ENCODE measurements at places on chromosomes 4 and X.

DNA sequence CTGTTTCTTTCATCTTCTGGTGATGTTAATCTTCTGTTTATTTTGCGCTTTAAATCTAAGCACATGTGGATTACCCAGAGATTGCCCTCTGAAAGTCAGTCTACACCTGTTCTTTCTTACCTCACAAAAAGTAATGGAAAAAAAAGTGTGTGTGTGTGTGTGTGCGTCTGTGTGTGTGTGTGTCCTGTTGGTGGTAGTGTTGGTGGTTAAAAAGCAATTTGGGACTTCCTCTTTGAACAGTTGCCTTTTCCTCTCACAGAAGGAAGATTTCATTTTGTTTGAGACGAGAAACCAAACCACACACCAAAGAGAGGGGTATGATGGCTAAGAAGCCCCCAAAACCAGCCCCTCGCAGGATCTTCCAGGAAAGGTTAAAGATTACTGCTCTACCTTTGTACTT, at the start of gene STAP1:
TSS of gene STAP1 (plus strand) at position 235 of the 400 bp plus-strand sequence. CDS start at position 318, 83 bp downstream.
- DNase-seq = no peak

DNA sequence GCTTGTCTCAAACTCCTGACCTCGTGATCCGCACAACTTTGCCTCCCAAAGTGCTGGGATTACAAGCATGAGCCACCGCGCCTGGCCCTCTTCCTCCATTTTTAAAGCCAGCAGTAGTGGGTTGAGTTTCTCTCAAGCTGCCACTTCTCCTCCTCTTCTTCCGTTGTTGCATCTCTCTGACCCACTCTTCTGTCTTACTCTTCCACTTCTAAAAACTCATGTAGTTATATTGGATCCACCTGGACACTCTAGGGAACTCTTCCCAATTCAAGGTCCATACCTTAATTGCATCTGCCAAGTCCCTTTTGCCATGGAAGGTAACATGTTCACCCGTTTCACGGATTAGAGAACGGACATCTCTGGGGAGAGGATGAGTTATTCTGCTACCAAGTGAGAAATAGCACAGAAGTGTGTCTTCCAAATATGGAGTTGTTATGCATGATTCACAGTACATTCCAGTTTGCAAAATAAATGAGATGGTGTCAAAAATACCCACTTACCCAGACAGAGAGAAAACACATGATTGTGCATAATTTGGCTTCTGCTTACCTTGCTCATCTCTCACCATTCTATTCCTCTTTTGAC, 51.8 kb downstream of the GBA3 start:
- no peak for DNase-seq

DNA sequence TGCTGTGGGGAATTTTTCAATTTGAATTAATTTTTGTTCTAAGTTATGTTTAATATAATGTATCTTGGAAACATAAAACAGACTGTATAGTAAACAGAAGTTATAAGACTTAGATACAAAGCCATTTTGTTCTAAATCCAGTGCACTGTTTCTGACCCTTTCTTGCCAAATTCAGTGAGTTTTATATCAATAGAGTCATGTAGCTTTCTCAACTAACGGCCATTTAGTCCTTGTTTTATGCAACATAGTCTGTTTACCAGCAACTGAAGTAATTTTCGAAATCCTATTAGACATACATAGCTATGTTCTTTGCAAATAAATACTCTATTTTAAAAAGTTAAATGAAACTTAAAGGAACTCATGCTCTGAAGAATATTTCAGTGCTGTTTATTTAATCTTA, 242.8 kb downstream of the ADGRL3 start:
- DNase-seq = no peak

GRCh38 chrX:19747652-19748610, 139.5 kb downstream of the SH3KBP1 start:
- no peak for DNase-seq

DNA sequence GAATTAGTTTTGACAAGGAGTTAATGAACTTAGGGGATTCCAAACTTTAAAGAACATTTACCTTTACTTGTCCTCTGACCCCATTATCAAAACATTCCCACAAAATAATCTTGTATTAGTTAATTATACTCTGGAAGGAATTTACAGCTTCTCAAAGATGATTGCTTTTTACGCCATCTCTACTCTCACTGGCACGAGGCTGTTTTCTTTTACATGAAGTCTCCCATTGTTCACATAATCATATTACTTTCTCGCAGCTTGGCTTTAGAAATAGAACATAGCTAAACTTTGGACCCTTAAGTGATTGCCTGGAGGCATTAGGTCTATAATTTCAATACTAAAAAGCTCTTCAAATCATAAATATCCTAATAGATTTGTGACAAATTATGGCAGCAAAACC, 592.9 kb downstream of the TRIML1 start:
- DNase-seq = no peak

DNA sequence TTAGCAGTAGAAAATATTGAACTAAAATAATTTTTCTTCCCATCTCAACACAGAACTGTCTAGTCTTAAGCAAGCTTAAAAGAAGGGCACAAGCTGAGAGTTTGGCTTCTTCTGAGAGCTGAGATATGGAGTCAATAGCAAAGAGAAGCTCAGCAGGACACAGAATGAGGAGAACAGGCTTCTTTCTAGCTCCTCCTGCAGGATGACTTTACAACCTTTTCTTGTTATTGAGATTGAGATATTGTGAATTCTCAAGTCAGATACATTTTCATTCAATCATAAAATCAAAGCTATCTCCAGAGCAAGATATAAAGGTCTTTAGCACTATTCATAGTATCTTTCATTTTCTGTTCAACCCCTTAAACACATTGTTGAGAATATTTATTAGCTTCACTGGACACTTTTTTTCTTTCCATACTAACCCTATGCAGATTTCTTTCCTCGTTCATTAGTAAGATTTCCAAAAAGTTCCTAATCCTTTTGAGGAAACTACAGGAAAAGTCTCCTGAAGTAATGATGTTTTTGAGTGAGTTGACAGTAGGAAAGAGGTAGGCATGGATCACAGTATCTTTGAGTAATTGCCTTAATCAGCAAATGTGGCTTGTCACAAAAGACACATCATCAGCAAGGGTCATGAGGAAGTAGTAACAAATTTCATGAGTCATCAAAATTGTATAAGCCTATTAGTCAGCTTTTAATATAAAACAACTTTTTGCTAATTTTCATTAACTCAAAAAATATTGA, 17.8 kb upstream of the CXCL3 start:
- DNase-seq = no peak

DNA sequence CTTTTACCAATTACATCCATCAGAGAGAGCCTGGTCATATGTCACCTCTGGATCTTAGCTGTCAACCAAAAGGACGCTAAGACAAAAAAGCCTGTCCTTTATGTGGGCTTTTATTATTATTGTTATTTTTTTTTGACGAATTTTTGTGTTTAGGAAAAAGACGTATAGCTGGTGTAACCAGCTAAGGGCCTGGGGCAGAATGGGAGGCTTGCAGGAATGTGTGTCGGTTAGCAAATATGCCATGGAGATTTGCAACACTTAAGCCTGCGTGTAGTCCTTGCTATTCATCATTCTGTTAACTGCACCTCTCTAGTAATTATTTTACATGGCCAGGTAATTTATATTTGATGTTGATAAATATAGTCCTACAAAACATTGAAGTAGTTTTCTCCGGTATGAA, 93.5 kb downstream of the TACR3 start:
- DNase-seq = no peak

DNA sequence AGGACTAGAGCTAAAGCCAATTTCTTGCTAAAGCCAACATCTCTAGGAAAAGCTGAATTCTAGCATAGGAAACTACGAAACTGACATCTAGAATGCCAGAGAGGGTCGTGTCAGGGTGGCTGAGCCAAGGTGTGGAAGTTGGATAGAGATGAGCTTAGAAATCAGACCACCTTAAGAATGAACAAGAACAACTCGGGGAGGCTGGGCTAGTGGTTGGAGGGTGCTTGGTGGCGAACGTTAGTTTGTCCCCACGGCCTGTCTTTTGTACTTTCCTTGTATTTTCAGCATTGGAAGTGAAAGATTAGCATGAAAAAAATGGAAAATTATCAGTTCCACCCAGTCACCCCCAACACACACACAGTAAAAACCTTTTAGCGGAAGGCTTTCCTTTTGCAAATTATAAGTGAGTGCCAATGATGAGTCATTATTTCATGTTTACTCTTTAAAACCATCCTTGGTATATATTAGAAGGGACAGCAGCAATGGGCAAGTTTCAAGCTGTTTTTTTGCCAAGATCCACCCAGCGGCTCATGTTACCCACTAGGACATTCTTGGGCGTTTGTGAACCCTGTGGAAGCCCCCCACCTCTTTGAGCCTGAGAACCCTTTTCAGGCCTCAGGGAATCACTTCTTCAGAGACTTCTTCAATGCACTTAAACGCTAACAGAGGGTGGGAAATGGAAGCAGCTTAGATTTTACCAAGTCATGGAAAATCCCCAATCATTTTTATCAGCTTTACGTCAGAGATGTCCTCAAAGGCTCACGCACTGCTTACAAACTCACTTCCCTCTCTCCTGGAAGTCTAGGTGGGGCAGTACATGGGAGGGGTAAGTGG, 4.9 kb upstream of the PPEF1 start:
- no peak for DNase-seq

DNA sequence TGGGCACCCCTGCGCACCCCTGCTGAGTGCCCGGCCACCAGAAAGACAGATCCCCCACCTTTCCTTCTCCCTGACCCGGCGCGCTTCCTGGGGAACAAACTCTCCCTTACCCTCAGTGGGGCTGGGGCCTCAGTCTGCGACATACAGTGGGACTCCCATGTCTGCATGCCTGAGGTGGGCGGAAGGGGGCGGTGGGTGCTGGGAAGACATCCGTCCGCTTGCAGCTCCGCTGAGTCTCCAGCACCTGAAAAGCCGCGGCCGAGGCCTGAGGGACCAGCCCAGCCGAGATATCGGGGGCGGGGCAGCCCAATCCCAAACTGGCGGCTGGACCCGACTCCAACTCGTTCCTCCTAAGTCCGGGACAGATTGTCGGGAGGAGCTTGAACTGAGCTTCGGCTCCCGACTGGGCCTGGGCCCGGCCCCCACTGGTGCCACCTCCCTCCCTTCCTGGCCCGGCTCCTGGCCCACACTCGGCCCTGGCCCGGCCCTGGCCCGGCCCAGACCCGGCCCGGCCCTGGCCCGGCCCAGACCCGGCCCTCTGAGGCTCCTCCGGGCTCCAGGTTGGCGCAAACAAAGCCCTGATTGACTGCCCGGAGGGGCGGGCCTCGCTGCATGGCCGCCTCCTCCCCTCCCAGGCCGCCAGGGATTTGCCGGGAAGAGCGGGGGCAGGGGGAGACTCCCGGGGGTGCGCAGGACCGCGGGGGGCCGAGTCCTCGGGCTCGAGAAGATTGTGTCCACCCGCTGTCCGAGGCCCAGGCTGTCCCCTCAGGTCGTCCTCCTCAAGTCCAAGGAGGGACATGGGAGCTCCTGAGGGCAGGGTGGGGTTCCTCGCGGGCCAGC, 877 bp upstream of the SLC16A2 start:
- peak; percentile 19 for DNase-seq

DNA sequence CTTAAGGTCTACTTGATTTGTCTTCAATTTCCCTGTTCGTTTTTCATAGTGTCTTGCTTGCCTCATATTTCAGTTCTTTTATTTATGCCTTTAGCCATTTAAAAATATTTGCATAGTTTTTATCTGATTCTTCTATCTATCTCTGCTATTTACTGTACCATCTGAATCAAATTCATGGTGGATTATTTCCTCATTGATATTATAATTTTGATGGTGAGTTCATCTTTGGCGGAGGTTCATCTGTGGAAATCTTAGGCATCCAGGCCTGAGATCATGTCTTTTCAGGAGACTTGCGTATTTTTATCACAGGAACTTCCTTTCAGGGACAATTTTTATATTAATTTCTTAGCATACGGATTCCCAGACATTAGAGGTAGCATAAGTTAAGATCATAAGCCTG, 275.2 kb downstream of the STPG2 start:
- DNase-seq = no peak

- DNase-seq = no peak
Observed at GRCh38 chrX:77740376-77740905, 45.6 kb downstream of the ATRX start.

DNA sequence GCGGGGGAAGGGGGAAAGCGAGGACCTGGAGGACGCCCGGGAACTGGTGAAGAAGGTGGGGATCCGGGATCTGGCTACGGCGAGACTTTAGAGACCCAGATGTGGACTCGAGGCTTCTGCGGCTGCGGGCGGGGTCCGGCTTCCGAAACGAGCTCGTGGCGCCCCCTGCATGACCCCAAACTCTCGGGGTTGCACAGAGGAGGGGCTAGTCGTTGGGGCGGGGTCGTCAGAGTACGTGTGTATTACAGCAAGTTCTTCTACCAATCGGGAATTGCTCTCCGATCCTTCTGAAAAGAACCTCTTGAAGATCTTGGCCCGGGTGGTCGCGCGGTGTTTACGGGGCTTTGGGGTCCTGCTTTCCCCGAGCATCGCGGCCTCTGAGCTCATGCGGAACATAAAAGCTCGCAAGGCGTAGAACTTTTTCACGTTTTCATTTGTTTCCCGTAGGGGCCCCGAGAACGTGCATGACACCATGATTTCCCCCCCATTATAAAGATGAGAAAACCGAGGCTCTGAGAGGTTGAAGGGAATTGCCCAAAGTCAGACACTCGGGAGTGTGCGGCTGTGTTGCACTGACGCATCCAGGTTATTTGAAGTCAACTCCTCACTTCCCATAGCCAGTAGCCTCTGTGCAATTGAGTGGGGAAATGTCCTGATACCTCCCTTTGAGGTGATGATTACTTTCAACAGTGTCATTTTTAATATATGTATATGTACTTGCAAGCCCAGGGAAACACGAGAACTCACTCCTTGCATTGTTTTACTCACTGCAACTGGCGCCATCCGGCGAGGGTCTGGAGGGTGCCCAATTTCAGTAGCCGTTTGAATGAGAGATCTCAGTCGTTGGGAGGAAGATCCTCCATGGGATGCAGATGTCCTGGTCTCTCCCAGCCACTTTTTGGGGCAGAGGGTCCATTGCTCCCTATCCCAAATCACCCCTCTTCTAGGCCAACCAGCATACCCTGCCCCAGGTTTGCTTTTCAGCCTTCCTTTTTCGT, at the start of gene BEND4:
TSS of gene BEND4 (minus strand) at position 149 of the 998 bp plus-strand sequence. CDS start 512 bp downstream, outside the sequence.
- DNase-seq = no peak

DNA sequence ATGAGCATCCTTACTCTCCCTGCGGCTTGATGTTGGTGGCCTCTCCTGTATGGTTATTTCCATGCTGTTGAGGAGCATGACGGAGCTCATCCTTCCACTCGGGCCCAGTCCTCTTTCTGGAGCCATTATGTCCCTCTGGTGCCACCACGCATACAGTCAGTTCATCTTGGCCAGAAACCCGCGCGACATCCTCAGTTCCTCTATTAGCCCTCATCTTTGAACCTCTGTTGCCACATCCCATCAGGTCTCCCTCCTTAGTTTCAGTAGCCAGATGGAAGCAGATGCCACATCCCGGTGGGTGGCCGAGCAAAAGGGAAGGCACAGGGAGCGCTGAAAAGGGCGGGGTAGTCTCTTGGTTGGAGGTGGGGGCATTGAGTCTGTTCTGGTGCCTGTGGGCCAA, 4.6 kb downstream of the LOC101059915 start:
- no peak for DNase-seq

GRCh38 chr4:139633661-139634060, 32.0 kb upstream of the MGST2 start:
- no peak for DNase-seq

- no peak for DNase-seq
Observed at GRCh38 chr4:162117051-162117450, 46.7 kb downstream of the FSTL5 start.

- no peak for DNase-seq
Observed at GRCh38 chr4:112284166-112284565, 1.5 kb downstream of the TIFA start.

- no peak for DNase-seq
Observed at GRCh38 chr4:174524242-174524641, 2.0 kb upstream of the HPGD start.

GRCh38 chr4:187598196-187598595, 397.4 kb upstream of the ZFP42 start:
- no peak for DNase-seq

Data from HS-27A (cell line).